ENCODE measurements at places on chromosomes 6 and 20.

DNA sequence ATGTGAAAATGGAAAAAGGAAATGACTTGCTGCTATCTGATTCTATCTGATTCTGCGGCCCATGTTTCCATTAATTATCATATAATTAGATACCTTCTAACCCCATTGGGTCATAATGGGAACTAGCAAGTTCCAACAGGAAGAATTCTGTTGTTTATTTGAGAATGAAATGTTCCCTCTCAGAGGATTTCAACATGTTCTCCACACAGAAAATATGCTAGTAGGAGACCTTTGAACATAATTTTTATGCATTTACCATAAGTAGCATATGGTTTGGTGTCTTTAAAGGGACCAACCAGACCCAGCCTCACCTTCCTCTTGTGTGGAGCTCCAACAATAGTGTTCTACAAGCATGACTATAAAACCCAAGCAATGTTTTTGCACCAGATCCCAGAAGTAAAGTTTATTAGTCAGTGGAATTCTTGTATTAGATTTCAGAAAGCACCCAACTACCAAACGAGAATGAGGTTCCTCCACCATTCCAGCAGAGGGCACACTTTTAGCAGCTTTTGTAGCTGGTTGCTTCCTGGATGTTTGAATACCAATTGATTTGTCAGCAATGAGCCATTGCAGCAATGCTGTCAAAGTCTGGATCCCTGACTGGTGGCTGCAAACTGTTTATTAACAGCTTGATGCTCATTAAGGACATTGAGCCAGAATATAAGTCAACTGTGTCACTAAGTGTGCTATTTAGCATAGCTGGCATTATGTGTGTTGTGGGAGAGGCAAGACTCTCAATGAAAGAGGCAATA is 143.6 kb upstream of the GJE1 start:
- DNase-seq: peak; percentile 74

GRCh38 chr20:1622450-1622849 is 2.6 kb upstream of the SIRPB1 start:
- DNase-seq: no peak

DNA sequence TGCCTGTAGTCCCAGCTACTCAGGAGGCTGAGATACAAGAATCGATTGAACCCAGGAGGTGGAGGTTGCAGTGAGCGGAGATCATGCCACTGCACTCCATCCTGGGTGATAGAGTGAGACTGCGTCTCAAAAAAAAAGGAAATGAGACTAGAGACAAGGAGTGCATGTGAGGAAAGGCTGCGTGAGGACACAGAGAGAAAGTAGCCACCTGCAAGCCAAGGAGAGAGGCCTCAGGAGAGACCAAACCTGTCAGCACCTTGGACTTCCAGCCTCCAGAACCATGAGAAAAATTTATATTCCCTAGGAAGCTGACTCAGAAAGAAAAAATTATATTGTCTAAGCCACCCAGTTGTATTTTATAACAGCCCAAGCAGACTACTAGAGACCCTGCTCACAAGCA is 7.4 kb upstream of the BEND3 start:
- DNase-seq: no peak

- no peak for DNase-seq
These were observed 143.6 kb upstream of the SALL4 start for GRCh38 chr20:51945881-51946280.

- no peak for DNase-seq
These were observed 839 bp upstream of the HRH3 start for GRCh38 chr20:62220666-62221568.

GRCh38 chr6:66264376-66264775 is 557.4 kb upstream of the EYS start:
- no peak for DNase-seq

DNA sequence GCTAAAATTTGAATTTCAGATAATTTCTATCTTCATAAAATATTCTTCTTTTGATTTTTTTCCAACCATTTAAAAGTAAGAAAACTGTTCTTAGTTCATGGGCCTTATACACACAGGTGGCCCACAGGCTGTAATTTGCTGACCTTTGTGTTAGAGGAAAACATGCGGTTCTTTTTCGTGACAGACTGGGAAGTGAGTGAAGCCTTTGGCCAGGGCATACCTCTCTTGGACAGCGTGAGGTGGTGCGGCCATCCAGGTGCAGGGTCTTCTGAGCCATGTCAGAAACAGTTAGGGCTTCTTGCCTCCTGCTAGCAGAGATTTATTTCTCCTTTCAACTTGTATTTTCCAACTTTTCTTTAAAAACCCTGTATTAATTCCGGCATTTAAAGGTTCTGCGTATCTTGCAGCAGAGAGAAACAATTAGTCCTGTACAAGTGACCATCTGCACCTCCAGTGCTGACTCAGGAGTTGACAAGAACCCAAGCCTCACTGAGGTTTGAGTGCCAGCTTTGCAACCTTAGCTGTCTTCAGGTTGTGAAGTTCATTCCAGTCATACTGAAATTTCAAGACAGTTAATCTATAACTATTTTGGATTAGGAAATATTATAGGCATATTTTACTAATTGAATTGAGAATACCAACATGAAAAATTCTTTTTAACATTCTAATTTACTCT is 177.8 kb downstream of the LY86 start:
- no peak for DNase-seq

Data from AG08395 (cell line).